ENCODE measurements at places on chromosomes 5 and 9.

- DNase-seq = no peak
Observed at GRCh38 chr5:37938076-37938852, 98.4 kb upstream of the GDNF start.

DNA sequence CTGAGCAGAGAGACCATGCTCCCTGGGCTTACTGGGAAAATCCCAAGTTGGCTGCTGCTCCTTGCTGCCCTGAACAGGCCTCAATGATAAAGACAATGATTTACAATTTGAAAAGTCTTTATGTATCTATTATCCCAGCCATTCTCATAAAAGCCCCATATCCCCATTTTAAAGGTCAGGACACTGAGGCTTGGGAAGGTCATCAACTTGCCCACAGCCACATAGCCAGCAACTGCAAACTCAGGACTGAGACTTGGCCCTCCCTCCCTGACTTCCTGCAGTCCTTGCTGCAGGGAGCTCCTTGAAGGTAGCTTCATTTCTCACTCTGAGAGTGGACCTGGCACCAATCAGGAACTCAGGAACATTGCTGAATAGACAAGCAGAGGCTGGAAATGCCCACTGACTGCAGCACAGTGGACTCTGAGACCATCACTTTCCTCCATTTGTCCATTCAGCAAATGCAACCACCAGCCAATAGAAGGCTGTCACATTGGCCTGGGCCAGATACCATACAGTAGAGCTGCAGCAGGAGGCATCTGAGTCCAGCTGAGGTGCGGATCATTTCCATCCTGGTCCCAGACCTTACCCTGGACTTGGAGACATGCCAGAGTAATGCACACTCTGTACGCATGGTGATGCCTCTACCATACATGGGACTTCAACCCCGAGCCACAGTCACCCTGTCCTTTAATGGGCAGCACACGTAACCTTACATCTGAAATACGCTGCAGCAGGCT lies 18.3 kb downstream of the TNIP1 start:
- DNase-seq = no peak

DNA sequence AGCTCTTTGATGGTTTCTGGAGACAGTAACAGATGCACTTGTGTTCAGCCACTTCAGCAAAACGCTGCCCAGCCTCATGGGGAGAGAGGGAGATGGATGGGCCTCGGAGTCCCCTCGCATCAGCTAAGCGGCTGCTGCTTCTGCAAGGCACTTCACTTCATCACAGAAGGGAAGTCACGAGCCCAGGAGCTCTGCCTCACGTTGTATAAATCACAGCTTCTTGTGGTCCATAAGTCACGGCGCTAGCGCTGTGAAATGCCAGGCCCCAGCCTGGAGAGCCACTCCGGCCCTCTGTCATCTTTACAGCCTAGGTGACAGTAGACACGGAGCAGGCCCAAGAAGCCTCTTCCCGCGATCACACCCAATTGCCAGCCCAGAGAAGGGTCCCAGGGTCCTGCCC lies 23.4 kb downstream of the DBH start:
- no peak for DNase-seq

GRCh38 chr9:68546596-68547390 lies 6.1 kb upstream of the TMEM252 start:
- no peak for DNase-seq

DNA sequence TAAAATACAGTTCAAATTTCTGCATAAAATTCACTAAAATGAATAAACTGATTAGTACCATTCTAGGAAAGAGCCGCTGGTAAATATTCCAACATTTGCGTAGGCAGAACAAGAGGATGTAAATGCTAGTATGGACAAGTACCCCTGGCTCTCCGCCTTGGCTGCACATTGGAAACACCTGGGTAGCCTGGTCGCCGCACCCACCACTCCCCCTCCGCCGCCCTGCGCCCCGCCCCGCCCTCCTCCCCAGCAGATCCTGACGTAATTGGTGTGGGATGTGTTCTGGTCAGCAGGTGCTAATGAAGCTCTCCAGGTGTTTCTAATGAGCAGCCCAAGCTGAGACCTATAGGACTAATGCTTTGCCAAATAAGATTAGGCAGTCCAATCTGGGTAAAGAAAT lies 225.7 kb downstream of the FRMD3 start:
- DNase-seq = no peak

DNA sequence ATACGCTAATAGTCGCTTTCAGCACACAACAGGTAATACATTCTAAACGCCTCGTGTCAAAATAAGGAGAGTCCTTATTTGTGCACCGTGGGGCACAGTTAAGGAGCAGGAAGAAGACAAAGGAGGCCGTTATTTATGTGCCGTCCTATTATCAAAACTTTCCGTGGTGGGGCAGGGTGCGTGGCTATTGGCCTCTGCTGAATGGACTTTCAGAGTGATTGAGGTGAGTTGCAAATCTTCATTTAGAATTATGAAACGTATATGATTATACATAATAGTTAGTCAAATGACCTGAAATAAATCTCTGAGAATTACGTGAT lies 833 bp downstream of the C5orf24 start:
- no peak for DNase-seq

Data from activated T-cell treated with anti-CD3 and anti-CD28 coated beads, Interleukin-2, amount 50 U/mL, for 24 hours (primary cell).